ENCODE measurements at places on chromosomes 2 and 18.

DNA sequence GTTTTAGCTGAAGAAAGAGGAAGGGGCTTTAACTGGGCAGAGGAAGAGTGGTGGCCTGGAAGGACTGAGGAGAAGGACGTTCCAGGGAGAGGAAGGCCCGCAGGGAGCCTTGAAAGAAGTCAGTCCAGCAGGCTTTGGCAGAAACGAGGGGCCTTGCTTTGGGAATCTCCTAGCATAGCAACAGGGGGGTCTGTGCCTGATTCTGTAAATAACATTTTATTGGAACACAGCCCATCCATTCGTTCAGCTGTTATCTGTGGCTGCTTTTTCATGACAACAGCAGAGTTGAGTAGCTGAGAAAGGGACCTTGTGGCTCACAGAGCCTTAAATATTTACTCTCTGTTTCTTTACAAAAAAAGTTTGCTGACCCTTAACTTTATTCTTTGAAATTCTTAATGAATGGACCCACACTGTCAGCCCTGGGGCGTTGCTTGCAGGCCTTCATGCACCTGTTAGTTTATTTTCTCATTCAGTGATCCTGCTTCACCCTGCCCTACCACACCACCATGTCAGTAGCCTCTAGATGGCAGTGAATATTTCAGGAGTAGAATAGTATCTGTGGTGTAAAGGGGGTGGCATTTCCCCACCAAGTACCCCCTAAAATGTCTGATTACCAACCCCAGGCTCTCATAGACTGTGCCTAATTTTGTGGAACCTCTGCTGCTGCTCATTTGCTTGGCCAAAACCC, 61.0 kb downstream of the MGAT5 start:
- no peak for DNase-seq

DNA sequence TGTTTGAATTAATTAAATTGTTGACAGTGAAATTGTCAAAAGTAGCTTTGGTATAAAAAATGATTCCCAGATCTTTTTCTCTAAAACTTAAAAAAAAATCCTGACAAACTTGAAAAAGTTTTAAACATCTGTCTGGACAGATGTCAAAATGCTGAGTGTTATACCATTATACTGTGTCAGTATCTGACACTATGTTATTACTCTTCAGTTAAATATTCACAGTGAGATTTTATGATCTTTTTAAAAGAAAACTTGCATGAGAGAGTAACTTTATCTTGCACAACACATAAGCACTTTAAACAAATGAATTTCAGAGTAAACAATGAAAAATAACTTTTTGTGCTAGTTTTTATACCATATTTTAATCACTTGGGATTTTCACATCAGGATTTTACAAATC, 167.4 kb downstream of the MEIS1 start:
- no peak for DNase-seq

GRCh38 chr2:64865073-64865830, 123.9 kb upstream of the SLC1A4 start:
- no peak for DNase-seq

DNA sequence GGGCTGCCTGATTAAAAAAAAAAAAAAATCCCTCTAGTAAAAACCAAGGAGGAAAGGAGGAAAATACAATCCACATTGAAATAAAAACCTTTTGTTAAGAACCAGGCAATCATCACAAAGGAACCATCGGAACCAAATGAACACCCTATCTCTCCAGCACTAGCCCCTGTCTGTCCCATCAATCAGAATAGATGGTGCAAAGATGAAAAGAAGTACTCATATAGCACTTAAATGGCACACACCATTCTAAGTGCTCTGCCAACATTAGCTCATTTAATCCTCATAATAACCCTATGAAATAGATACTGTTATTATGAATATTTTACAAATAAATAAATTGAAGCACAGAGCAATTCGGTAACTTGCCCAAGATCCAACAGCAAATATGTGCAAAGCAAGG, 38.5 kb downstream of the LRP2 start:
- no peak for DNase-seq

DNA sequence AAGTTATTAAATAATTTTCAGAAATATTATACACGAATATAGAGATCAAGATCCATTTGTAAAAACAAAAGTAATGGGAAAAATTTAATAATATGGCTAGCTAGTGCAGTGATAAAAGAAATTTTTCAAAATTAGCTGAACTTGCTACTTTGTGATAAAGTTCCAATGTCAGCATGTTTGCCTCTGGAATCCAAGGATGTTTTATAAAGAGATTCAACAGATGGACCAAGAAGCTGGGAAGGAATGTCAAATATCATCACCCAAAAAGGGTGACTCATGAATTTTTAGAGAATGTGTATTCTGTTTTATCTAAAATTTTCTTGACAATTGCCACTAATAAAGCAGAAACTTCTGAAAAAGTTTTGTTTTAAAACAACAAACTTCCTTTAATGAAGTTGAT, 95.3 kb downstream of the FSIP2 start:
- DNase-seq = no peak

- DNase-seq = no peak
Observed at GRCh38 chr2:207341112-207341750, 175.5 kb upstream of the KLF7 start.

- DNase-seq = no peak
Observed at GRCh38 chr18:44853430-44853829, 172.7 kb downstream of the SETBP1 start.

DNA sequence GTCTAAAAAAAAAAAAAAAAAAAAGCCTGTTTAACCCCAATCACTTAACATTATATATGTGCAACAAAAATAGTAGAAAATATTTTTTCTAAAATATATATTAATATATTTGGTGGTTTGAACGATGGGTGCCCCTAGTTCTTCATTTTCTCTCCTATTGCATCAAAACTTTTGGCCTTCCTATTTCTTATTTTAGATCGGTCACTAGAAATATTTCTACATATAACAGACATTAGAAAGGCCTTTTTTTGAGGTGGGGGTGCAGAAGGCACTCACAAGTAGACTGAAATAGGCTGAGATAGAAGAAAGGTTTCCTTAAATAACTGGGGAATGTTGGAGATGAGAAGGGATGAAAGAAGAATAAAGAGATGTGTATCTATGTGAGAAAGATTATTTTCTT, 49.3 kb upstream of the AP1S3 start:
- DNase-seq = no peak

DNA sequence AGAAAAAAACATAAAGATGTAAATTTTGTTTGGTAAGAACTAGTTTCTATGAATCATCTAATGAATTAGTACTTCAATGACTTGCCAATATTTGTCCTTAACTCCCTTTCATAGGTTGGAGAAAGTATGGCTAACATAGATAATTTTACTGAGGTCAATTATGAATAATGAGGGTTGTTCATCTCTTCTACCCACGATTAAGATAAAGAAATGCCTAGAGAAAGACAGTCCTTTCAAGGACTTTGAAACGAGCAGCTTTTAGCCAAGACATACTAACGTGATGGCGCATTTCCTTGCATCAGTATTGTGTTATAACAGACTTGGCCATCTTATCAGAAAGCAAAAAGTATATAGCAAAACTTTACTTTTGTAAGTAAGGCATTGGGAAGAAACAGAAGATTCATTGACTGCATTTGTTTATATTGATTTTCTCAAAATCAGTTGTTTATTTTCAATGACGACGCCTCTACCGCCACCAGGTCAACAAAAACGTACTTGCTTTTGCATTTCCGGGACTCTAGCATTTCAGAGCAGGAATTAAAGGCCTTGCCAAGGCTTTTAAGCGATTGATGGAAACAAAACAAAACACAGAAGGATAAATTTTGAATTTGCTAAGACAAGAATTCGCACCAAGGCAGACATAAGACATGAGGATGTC, 961 bp downstream of the RBM43 start:
- no peak for DNase-seq

- DNase-seq = no peak
Observed at GRCh38 chr2:28394997-28395333, 2.3 kb downstream of the FOSL2 start.

Data from iPS DF 19.7 (cell line).